ENCODE measurements at places on chromosomes 16 and 17.

- no peak for DNase-seq
Measured at GRCh38 chr17:45243750-45244149, 18.1 kb downstream of the SPATA32 start.

DNA sequence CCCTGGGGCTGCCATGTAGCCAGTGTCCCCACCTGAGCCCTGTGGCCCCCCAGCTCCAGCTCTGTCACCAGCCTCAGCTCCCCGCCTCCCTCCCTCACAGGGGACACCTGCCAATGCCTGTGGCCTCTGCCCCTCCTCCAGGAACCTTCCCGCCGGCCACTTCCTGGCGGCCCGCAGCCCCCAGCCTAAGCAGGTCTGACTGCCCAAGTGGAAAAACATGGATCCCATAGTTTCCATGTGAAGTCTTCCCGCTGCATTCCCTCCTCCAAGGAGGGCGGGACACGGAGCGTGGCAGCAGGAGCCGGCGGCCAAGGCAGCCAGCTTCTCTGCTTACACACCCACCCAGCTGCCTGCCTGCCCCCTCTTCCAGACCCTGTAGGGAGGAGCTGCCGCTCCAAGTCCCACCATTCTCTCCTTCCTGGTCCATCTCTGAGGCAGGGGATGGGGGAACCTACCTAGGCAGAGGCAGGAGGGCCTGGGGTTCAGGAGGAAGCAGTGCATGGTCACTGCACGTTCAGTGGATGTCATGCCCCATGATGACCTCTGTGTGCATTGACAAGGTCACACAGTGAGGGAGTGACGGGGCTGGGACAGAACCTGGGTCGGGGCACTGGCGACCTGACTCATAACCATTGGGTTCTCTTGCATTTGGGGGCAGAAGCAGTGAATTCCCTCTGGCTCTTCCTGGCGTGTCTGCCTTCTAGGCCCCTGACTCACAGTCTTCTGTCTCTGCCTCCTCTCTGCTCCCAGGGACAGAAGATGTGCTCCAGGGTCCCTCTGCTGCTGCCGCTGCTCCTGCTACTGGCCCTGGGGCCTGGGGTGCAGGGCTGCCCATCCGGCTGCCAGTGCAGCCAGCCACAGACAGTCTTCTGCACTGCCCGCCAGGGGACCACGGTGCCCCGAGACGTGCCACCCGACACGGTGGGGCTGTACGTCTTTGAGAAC, 8.7 kb downstream of the VASN start:
- DNase-seq = no peak

- DNase-seq = no peak
Measured at GRCh38 chr17:41211845-41212466, 14.5 kb upstream of the KRTAP9-2 start.

DNA sequence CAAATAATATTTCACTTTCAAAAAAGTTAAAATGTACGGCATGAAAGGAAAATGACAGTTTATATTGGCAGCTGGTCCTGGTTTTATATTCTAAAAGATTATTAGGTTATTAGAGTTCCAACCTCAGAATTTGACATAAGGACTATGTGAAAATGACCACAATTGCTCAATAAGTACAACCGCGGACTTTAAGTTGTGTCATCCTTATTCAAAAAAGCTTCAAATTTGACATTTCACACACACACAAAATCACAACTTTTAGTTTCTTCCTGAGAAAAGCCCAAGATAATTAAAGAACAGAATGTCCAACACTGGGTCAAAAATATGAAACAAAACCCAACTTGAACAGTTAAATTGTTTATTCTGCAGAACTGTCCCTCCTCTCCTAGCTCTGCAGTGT, 133.2 kb upstream of the AXIN2 start:
- no peak for DNase-seq
